ENCODE measurements at places on chromosomes 7 and 10. TPM values are rescaled to one million over a fixed set of nuclear protein-coding genes. Genes with fewer than 3 reads are reported as not detected.

LOXL4 gene
- total RNA-seq = 20.1 TPM

DNA sequence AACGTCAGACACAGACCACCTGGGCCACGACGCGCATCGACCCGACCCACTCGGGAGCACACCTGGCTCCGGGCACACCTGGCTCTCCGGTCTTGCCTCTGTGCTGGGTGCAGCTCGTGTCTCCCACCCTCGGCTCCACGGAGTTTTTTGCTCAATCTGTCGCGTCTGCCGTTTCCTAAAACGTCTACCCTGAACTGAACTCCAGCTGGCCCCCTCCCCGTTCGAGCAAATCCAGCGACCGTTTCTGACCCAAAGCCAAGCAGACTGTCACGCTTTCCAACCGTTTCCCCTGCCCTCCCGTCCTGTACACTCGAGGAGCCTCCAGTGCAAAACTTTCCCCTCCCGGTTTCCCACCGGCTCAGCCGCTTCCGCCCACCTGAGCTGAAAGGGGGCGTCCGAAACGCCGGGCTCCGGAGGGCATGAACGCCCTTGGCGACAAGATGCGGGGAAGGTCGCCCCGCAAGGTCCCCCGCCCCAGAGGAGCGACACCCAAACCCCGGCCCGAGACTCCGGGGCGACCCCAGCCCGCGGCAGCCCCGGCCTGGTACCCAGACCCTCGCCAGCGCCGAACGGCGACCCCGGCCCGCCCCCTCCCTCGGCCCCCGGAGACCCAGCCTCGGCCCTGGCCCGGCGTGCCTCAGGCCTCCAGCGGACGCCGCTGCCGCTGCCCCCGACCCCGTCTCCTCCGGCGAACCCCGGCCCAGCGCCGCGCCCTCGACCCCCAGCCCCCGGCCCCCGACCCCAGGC, 557 bp downstream of the CYTH3 start:
- no peak for DNase-seq

GDF2 gene
- not detected for total RNA-seq

DNA sequence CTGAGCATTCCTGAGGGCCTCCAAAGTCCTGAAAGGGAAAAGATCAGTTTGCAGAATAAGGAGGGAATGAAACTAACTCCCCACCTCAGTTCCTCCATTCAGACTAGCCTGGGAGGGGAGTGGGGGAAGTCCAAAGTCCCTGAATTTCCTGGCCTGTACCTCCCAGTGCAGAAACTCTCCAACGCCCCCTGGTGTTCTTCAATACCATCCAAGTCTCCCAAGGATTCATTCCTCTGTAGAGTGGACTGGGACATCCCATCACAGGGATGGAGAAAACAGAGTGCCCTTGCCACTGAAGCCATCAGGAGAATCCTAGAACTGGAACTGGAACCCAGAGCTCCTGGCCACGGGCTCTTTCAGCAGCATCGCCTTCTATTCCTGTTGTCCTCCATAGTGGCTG, 1.6 kb upstream of the COL13A1 start:
- peak; percentile 57 for DNase-seq

ELAPOR2 gene
- 3.6 TPM for total RNA-seq

NPSR1 gene
- total RNA-seq = not detected

- no peak for DNase-seq
Measured at GRCh38 chr10:14884082-14884481, 5.4 kb downstream of the SUV39H2 start.

GRCh38 chr7:28029051-28029450, 151.5 kb downstream of the JAZF1 start:
- DNase-seq = no peak

WDFY4 gene
- total RNA-seq = not detected

DNA sequence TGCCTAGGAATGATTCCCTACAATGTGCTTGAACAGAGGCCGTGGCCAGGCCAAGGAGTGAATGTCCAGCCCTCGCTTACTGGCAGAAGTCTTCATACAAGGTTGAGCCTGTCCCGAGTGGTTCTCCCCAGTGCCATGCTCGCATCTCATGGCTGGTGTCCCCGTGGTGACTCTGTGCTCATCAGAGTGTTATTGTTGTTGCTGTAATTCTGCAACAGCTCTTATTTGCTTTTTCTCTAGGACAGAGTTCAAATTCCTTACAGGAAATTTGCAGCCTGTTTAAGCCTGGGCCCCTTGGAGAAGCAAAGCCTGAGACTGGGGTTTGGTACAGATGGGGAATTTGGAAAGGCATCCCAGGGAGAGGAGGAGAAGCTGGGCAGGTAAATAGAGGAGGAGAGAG, 157.7 kb upstream of the PRR15 start:
- DNase-seq = no peak

NRAP gene
- total RNA-seq = not detected

DNA sequence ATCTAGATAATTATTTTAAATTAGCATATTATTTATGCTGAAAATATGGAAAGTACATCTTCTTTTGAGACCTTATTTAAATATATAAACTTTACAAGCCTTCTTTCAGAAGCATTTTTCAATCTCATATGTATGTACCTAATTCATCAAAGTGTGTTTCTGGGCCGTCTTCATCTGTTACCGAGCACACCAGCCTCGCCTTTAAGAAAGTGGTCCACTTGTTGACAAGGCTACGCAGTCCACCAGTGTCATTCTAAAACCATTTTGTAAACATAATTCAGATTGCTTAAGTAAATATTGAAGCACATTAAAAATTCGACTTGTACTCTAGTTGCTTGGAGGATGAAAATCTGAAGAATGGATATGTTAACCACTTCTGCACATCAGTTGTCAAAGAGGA, 116.3 kb downstream of the SEMA3C start:
- DNase-seq = no peak

GRCh38 chr10:3570131-3570729, 214.8 kb downstream of the KLF6 start:
- no peak for DNase-seq

GRCh38 chr10:75211007-75211691, 553 bp downstream of the VDAC2 start:
- peak; percentile 55 for DNase-seq

DNA sequence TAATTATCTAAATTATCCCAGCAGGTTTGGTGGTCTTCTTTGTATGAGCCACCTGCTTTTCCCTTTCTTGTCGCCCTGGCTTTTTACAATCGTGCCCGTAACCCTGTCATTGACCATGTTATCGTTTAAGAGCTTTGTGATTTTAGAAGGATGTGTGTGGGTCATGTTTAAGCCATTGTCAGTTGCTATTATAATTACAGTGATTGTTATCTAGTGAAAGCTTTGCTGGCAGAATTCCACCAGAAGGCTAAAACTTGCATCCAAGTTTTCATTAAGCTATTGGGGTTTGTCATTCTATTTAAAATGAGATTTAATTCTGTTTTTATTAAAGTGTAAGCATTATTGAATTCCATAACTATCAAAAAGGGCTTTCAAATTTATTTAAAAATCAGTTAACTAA, 354.2 kb upstream of the TMEM229A start:
- no peak for DNase-seq

DNA sequence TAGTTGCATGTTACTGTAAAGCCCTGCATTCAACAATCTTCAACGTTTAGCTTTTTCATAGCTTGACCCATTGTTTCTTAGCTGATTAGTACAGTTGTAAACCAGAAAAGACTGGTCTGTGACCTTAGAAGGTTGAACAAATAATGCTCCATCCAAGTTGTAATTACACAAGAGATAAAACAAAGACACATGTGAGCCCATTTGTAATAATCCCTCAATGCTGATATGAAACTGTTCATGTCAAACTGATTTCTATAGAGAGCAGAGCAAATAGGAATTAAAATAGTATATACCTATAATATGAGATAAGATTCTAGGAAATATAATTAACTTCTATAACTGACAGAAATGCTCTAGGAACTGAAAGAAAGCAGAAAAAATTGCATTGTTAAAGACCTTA, 94.7 kb upstream of the SLC25A13 start:
- DNase-seq = no peak

CHST3 gene
- 32.3 TPM for total RNA-seq

OR13A1 gene
- not detected for total RNA-seq

DNA sequence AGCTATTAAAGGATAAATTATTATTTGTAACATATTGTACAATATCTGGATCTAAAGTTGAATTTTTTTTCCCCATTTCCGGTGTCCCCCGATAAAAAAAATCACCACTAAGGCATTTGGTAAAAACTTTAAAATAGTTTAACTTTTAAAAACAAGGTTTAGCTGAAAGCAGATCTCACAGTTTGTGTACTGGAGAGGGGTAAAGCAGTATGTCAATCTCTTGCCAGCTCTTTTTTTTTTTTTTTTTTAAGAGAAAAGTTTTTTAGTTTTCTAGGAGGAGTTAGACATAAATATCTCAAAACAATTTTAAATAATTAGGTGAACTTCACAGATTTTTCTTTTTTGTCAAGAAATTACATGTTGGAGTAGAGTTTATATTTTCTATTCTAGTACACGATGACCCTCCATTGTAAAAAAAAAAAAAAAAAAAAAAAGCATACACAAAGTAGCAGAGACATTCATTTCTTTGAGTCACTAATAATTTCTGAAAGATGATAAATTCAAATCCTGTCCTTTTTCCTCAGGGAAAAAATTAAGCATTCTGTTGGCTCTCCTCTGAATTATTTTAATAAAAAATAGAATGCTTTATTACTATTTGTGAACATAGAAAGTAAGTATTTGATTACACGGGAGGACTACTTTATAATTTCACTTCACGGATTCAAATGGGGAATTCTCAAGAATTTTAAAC, 1.9 kb upstream of the HBP1 start:
- no peak for DNase-seq

OGDHL gene
- total RNA-seq = 58.5 TPM

PPIA gene
- total RNA-seq = 3,633 TPM

ATG9B gene
- not detected for total RNA-seq

DNA sequence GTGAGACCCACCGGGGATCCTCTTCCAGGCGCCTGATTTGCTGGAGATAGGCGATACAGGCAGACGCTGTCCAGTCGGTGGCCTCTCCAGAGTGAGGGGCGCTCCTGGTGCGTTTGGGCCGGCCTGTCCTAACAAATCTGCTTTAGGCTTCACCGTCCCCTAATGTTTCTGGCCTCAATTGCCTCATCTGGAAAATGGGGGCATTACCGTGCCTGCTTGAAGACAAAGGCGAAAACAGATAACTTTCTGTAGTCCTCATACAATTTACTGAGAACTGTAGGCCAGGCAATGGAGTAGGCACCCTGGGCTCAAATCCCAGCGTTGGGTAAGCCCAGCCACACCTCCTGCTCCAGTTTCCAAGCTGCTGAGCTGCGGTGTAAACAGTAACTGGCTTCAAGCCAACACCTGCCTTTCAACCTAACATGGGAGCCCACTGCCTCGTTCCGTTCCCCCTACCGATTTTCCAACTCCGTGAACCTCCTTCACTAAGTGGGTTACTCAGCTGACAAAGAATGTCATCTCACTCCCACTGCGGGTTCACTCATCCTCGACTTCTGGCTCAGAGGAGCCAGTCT, 589 bp upstream of the ZFAND4 start:
- DNase-seq = peak; percentile 43

CTBP2 gene
- total RNA-seq = 109 TPM

DNA sequence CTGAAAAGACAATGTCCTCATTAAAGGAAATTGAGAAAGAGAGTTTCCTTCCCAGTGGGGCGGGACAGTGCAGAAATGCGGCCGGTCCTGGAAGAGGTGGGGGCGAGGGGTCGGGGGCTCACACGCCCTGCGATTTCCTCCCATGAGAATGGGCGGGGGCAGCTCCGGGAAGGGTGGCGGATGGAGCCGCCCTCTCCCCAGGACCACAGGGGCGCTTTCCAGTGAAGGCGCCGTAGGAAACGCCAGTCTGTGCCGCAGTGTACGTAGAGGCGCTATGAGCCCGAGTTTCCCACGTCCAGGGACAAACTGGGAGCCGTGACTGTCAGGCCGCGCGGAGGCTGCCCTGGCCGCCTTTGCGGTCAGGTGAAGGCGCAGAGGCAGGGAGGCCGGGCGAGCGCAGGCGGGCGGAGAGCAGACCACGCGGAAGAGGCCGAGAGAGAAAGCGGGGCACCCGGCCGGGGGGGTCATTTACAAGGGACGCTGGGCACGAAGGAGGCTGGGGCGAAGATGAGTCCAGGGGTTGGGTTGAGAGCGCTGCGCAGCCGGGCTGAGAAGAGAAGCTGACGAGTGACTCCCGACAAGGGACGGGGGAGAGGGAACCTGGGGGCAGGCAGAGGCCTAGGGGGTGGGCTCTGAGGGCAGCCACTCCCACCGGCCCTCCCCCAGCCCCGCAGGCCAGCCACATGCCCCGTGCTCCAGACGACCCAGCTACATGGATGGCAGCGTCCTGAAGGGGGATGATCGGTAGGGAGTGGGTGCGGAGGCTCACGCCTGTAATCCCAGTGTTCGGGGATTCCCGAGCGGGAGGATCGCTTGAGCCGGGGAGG, 45.0 kb downstream of the ALOX5 start:
- peak; percentile 16 for DNase-seq

DNA sequence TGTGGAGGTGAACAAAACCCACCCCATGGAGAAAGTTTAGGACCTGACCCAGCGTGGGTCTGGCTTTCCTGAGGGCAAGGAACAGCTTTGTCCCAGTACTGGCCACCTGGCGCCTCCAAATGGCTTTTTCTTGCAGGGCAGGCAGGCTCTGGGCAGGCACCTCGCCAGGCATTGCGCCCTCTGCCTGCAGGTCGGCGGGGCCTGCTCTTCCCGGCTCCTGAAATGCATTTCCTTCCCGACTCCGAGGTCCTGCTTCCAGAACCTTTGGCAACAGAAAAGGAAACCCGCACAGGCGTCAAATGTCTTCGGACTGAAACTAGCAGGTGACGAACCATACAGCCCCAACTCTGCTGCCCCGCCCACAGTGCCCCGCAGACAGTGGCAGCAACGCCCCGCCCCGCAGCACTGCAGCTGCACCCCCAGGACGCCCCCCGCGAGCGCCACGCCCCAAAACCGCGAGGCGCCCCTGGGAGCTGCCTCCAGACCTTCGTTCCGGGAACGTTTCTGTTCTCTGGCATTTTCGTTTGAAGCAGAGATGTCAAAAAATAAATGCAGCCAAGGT, 65.5 kb downstream of the C10orf143 start:
- no peak for DNase-seq

- DNase-seq = no peak
Measured at GRCh38 chr7:44348851-44349781, 23.7 kb upstream of the CAMK2B start.

DNA sequence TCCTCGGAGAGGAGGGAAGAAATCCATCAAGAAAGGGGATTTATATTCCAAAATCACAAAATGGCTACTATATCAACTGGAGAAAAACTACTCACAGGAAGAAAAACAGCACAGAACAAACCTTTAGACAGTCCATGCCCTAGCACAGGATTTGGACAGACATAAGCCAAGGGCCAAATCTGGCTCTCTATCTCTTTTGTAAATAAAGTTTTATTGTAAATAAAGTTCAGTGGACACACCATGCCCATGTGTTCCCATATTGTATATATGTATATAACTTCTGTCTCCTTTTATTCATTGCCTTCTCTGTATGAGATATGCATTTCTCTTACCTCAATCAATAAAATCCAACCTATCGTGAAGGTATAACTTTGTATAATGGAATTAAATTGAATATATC, 742.8 kb upstream of the LRRTM3 start:
- DNase-seq = no peak

- peak; percentile 75 for DNase-seq
Measured at GRCh38 chr7:131040467-131040932, 287.2 kb upstream of the MKLN1 start.

ADAMTS14 gene
- total RNA-seq = 3.6 TPM

All from renal cortical epithelial cell (primary cell).